ENCODE measurements at places on chromosomes 7 and 10.

DNA sequence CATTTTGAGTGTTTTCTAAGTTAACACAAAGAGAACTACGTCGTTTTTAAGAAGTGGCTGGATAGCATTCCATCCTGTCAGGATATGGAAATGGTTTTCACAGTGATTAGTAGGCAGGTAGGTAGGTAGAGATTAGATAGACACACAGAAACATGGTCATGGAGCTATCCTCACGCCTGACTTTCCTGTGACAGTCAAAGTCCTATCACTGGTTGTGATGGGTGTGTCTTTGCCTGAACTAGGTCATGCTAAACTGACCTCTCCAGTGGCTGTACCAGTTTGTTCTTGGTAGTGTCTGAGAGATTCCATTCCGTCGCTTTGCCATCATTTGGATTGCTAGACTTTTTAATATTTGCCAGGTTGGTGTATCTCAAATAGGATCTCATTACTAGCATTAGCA, 28.2 kb downstream of the FKBP6 start:
- DNase-seq, result no peak

- DNase-seq, result no peak
Measured at GRCh38 chr10:64519831-64520230, 998.6 kb downstream of the REEP3 start.

DNA sequence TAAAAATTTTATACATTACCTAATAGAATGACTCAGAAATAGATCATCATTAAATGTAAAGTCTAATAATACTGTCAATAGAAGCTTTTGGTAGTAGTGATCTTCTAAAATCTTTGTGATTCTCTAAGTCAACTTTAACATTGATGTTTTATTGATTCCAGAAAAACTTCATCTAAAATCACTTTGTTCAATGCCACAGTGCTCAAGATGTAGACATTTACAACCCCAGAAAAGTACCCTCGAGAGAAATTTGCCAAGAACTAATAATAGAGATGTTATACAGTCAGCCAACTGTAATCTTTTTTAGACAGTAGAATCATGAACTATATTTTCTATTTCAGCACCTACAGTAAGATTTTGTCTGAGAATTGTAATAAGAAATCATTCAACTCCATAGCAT, 369.2 kb upstream of the AKR1E2 start:
- DNase-seq, result no peak

GRCh38 chr7:136339464-136339863, 362.3 kb upstream of the MTPN start:
- no peak for DNase-seq

GRCh38 chr7:42934291-42934690, 2.1 kb downstream of the MRPL32 start:
- DNase-seq, result no peak

GRCh38 chr7:30032310-30033125, 4.3 kb downstream of the PLEKHA8 start:
- DNase-seq, result no peak

- no peak for DNase-seq
Measured at GRCh38 chr10:48456808-48457761, 147.8 kb downstream of the ARHGAP22 start.

DNA sequence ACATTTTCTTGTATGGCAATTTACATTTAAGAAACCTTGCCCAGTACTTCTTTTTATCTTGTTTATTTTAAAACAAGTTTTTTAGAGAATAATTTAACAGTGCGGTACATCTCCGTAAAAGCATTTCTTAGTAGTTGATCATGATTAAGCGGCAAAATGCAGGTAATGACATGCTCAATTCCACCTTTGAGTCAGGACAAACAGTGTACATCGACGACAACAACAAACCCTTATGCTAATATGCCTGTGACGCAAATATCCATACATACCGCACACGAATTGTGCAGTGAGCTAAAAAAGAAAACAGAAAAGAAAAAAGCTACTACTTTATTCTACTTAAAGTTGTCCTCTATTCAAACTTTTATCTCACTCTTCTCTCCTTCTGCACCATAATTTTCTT, 1.9 kb downstream of the MAGI2 start:
- DNase-seq, result no peak

Data from thoracic aorta (tissue), 2 donors.